ENCODE measurements at places on chromosomes 12 and 14.
A peak's percentile ranks its signal among the peaks of the same experiment; 100 is the strongest.

DNA sequence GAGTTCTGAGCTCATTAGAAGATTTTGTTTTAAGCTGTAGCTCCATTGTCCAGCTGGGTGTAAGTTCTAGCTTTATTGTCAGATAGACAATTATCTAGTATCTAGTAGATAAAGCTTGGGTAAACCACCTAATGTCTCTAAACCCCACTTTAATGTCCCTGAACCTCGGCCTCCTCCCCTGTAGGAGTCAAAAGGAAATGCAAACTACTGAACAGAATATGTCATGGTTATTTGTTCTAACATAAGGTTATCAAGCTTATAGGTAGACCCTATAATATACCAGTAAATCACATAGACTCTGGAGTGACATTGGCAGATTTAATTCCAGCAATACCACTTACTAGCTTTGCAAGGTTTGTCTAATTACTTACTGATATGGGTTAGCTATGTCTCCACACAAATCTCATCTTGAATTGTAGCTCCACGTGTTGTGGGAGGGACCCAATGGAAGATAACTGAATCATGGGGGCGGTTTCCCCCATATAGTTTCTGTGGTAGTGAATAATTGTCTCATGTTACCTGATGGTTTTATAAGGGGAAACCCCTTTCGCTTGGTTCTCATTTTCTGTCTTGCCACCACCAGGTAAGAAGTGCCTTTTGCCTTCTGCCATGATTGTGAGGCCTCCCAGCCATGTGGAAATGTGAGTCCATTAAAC is 29.4 kb downstream of the BCAT1 start:
- DNase-seq, result no peak

DNA sequence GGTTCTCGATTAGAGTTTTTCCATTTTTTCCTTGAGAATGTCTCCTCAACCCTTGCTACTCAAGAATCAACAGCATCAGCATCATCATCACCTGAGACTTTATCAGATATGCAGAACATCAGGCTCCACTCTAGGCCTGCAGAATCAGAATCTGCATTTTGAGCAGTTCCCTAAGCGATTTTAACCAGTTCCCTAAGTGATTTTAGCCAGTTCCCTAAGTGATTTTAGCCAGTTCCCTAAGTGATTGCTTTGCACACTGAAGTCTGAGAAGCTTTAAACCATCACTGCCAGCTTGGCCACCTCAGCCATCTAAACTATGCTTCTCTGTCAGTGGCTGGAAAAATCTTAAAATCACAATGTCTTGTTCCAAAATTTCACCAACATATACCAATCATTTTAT is 29.4 kb upstream of the SLC38A1 start:
- DNase-seq, result no peak

GRCh38 chr14:90740081-90740480 is 76.1 kb downstream of the TTC7B start:
- no peak for DNase-seq

DNA sequence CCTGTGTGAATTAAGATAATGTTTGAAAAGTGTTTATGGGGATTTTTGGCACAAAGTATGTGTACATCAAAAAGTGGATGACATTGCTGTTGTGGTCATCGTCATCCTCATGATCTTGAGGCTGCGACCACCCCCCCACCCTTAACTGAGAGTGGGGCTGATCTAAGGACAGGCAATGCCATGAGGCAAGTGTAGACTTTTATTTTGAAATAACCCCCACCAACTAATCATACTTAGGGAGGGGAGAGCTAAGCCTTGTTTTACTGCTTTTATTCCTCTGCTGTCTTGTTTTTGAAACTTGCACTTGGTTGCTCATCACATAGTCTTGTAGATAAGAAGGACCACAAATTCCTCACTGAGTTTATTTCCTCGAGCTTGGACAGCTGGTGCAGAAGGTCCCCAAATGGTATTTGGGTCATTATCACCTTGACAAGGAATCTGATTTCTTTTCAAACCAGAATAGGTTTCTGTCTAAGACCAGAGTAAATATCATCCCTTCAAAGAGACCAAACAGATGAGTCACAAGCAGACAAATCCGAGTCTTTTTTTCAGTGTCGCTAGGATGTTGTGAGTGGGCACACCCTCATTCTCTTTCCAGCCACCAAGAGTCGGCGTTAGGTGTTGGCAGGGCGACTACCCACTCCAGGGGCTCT is 23.9 kb upstream of the SMOC1 start:
- DNase-seq, result no peak

- no peak for DNase-seq
These were observed 48.9 kb upstream of the AMN start for GRCh38 chr14:102873546-102874061.

GRCh38 chr14:69484444-69485314 is at the start of gene PLEKHD1:
Gene PLEKHD1, plus strand, starts transcription at chr14:69484728. Its CDS starts 238 bp downstream, at chr14:69484966.
- DNase-seq, result no peak

DNA sequence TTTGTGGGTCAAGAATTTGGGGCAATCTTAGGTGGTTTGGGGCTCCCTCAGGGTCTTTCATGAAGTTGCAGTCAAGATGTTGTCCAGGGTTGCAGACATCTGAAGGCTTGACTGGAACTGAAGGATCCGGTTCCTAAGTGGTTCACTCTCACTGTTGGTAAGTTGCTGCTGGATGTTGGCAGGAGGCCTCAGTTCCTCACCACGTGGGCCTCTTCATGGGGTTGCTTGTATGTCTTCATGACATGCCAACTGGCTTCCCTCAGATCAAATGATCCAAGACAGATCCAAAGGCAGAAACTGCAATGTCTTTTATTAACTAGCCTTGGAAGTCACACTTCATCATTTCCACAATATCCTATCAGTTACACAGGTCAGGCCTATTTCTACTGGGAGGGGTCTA is 49.2 kb downstream of the ARF6 start:
- DNase-seq, result no peak

DNA sequence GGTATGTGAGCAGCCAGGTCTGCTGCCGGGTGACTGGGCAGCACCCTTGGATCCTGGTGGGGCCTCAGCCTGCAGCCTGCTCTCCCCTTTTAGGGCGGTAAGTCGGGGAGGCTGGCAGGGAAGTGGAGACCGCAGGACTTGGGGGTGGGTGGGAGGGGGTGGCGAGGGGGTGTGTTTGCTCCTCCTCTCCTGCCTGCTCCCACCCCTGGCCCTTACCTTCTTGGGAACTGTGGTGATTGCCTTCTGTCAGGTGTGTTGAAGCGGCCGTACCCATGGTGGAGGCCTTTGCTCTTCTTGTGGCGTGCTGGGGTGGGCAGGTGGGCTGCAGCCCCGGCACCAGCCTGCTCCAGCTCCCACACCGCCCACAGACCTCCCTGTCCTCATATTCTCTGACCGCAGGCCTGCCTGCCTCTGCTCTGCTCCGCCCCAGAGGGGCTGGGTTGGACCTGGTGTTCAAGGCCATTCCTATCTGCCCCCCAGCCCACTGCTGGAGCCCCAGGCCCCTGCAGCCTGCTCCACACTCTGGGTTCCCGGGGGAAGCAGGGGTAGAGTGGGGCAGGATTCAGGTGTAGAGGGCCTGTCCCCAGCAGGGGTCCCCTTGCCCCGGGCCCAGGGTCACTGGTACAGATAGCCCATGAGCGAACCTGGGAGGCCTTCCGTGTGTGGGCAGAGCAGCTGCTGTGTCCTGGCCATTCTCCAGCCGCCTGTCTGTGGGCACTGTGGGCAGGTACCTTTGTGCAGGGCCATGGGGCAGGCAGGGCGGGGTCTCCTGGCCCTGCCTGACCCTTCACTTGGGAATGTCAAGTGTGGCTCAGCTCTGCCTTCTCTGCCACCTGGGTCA is 5.2 kb downstream of the TEDC1 start:
- no peak for DNase-seq

GRCh38 chr14:50834802-50835276 is 3.9 kb upstream of the NIN start:
- no peak for DNase-seq

GRCh38 chr12:48936379-48936979 is 11.2 kb upstream of the FKBP11 start:
- peak; percentile 86 for DNase-seq

DNA sequence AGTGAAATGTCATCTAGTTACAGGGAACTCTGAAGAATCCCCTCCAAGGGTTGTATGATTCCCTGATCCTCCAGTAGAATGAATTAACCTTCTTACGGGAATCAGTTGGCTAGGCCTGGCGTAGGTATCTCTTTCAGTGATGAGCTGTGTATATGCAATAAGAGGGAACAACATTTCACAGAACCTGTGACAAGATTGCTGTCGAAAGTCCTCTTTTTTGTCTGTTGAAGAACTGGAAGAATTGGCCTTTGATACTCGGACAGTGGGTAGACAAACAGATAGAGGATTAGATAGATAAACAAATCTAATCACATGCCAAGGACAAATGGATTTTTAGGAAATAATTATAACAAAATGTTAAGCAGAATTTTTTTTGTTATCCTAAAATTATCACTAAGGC is 184.6 kb downstream of the MDGA2 start:
- no peak for DNase-seq

DNA sequence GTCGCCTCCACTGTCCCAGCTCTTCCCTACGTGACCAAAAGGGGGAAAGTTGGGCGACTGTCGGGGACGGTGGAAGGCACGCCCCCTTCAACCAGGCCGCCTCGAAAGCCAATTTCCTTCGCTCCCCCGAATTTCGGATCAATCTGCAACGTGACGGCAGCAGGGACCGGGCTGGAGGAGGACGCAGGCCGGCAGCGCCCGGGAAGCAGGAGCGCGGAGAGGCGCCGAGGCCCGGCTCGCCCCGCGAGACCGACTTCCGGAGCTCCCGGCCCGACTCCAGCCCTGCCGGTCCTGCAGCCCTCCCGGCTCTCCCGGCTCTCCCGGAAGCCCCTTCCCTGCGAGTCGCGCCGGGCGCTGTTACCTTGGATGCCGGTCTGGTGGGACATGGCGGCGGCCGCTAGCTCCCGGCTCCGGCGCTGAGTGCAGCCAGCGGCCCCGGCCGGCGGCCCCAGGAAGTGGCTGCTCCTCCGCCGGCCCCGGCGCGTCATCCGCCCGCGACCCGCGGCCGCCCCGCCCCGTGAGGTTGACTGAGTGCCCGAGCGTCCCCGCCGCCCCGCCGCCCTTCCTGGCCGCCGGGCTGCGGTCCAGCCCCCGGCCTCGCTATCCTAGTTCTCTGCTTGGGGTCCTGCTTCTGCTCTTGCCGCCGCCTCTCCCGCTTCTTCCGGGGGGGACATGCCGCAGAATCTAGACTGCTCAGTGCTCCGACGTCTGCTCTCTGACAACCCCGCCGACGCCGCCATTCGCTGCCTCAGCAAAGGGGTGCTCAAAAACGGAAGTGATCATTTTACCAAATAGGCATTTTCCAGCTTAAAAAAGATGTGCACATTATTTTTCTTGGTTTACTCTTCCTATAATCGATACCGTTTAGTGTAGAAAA is at the start of gene TWF1:
TWF1 (minus strand) TSS at position 458 of the 877 bp plus-strand sequence; CDS start at position 386, 72 bp downstream.
- DNase-seq, result peak; percentile 81

GRCh38 chr14:32300136-32300535 is 29.0 kb upstream of the AKAP6 start:
- no peak for DNase-seq

Data from activated CD4-positive, alpha-beta T cell treated with anti-CD3 and anti-CD28 coated beads, Interleukin-2, amount 50 U/mL, for 1 hour (primary cell).